ENCODE measurements at places on chromosomes 3 and 15. TPM values are rescaled to one million over a fixed set of nuclear protein-coding genes. Genes with fewer than 3 reads are reported as not detected.
A peak's percentile ranks its signal among the peaks of the same experiment; 100 is the strongest.

DNA sequence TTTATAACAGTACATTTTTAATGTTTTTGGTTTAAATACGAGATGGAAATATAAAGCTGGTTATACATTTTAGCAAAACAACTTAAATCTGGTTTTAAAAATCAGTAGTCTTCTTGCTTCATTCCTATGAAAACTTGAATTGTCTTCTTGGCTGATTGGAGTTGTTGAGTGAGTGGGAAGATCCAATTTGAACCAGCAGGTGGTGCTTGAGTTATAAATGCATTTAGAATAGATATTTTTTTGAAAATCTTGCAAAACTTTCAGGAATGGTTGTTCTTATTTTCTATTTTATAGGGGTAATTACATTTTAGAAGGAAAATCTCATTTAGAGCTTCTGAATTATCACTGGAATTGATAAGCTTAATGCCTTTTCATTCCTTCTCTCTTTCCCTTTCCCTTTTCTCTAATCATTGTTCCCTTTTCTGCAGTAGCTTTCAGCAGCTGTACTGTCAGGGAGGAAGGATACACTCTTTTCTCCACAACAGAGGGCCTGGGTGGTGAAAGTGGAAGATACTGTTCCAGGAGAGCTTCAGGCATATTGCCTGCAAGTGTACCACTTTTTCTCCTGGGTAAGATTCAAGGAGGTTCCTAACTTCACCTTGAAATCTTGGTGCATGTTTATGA lies 335.6 kb downstream of the NLGN1 start:
- DNase-seq, result peak; percentile 47

GRCh38 chr15:100298257-100298656 lies 43.5 kb downstream of the ADAMTS17 start:
- DNase-seq, result no peak

GRCh38 chr3:27464646-27465045 lies 19.5 kb downstream of the SLC4A7 start:
- DNase-seq, result no peak

- no peak for DNase-seq
Observed at GRCh38 chr3:136414476-136414875, 164.3 kb downstream of the PCCB start.

DNA sequence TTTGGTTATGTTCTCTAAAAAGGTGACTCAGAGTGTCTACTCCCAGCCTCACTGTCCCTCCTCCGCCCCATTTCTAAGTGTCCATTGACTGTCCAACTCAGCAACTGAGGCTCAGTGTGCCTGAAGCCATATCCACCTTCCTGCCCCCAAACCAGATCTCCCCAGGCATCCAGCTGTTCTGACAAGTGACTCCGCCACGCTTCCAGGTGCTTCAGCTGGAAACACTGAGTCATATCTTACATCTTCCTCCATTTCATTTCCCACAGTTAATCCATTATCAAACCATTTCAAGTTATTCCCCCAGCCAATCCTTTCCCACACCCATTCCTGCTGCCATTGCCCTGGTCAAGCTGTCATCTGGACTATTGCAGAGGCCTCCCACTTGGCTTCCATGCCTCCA lies 17.1 kb downstream of the MAGEF1 start:
- peak; percentile 20 for DNase-seq

- DNase-seq, result peak; percentile 41
Observed at GRCh38 chr3:37863949-37864822, 2.5 kb downstream of the CTDSPL start.

DNA sequence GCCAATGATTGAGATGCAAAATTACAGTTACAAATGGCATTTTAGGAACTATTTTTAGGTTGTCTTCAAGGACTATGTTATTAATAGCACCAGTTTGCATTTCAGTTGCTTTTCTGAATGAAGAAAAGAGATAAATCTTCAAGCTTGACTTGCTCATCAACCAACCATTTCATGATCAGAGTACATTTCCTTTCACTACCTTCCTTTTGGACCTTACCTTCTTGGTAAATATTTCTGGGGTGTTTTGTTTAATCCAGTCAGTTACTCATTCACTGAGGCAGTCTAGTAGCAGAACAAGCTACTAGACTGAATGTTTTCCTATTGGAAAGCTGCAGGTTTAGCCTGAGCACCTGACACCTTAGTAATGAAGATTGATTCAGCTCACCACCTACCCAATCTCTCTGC lies 8.2 kb downstream of the SLC27A2 start:
- DNase-seq, result no peak

ASB7 gene
- 9.7 TPM for total RNA-seq
